Activated T-helper 17 cell treated with anti-CD3 and anti-CD28 coated beads, Interleukin-2, amount 50 U/mL, for 72 hours (primary cell): ENCODE measurements at places on chromosomes 2 and 18.

DNA sequence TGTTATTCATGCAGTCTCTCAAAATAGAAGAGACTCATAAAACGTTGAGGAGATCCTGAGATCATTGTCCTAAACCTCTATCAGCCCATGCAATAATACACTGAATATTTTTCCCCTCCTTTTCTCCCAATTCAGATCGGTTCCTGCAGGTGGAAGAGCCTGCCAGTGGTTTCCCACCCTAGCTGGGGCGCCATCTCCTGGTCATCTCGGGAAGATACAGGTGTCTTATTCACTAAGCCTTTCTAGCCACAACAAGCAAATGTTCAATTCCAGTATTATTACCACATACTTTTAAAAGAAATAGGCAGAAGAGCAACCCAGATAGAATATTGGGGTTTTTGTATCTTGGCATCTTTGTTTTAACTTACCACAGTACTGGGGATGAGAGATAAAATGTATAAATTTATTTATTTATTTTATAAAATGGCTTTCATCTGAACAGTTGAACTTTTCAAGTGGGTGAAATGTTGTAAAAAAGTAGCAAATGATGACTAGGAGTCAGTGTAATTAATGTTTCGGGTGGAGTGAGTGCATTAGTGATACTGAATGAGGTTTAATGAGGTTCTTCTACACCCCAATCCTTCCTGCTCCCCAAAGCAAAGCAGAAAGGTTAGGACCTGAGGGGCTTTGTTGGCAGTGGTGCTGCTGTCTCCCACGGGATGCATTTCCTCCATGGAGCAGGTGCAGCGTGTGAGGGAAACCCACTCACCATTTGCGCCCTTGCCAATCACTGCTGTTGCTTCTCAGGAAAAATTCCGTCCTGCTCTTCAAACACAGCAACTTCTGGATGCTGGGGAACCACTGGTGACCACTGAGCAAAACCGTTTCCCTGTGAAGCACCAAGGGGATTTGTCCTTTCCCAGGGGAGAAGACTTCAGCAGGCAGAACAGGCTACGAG, 147.1 kb upstream of the FHL2 start:
- peak; percentile 63 for ATAC-seq

DNA sequence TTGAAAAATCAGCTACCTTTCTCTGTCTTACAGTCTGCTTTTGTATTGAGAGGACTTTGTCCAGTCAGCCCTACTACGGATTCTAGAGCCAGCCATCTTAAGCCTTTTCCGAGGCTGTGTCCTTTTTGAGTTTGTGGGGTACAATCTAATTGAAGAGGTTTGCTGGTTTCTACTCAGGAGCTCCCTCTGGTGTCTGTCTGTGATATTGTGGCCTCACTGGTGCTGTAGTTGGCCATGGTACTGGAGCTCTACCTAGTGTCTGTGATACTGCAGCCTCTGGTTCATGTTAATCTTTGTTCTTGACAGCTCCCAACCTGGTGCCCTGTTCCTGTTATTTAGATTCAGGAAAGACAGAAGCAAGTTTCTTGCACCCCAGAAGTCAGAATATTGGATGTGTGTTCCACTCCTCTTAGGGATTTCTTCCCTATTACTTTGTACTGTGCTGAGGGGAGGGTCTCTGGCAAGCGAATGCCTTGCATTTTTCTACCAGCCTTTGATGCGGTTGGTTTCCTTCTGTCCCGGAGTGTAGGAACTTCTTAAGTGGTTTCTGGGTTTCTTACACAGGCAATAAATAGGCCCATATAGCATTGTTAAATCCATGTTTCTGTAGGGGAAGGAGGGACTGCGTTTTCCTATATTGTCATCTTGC, 78.5 kb downstream of the ACSL3 start:
- ATAC-seq: peak; percentile 81

DNA sequence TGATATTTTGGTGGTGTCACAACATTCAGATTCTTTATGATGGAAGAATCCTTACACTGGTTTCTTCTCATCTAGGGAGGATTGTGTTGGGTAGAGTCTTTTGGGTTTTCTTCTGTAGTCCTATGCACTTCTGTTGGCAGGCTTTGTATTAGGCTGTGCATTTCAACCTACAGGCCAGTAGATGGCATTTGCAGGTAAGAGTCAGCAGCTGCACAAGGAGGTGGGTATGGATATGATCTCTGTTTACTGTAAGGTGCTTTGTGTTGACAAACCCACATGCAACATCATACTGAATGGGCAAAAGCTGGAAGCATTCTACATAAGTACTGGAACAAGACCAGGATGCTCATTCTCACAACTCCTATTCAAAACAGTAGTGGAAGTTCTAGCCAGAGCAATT, 656.8 kb downstream of the METTL4 start:
- ATAC-seq: no peak

- ATAC-seq: no peak
Measured at GRCh38 chr2:44947028-44947375, 5.5 kb downstream of the SIX3 start.

GRCh38 chr2:44897406-44897805, 44.1 kb upstream of the SIX3 start:
- ATAC-seq: no peak

DNA sequence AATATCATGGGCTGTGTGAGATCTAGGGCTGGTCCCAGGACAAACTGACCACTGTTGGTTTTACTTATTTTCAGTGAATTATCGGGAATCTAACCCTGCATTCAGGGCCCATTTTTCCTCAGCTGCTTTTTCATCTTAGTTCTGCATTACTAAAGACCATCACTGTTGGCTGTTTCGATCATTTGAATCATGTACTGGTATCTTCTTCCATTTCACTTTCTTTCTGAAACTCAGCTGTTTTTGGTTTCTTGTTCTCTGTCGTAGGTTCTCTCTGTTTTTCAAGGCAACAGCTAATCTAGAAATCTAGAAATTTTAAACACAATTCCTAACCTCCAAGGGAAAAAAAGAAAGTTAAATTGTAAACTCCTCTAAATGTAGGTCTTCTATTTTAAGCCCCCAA, 159.9 kb upstream of the SESTD1 start:
- ATAC-seq: no peak

GRCh38 chr2:40488927-40489677, 37.2 kb upstream of the SLC8A1 start:
- no peak for ATAC-seq

GRCh38 chr18:39806525-39806924, 2148.5 kb upstream of the PIK3C3 start:
- no peak for ATAC-seq

DNA sequence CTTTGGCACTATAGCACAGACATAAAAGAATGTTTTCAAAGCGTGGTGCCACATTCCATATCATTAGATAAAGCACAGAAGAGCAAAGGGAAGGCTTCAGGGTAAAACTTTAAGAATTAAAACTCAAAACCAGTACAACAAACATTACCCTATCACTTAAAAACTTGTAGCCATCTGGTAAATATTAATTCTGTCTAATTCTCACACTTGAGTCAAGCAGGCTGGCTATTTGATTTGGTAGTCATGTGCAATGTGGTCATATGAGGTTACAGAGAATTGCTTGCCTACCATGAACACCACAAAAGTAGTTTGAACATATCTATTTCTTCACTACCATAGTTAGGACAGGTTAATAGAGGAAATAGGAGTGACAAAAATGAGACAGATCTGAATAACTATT, 244.9 kb downstream of the IRS1 start:
- ATAC-seq: no peak

DNA sequence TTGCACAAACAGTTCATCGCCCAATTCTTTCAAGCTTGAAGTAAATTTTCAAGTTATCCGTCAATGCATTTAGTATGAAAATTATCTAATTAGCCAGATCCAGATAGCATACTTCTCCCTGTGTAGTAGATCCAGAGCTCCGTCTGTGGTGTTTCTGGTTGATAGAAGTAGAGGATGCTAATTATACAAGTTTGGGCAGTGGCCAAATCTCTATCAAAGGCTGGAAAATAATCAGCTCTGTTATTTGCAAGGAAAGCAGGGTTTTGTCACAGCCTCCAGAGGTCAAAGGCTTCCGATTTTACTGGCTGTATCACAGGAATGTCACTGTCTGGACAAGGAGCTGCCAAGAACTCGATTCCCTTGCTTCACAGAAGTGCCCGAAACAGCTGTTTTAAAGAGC, 28.6 kb downstream of the LRRC30 start:
- ATAC-seq: no peak

GRCh38 chr18:74512321-74513053, 16.3 kb downstream of the CNDP2 start:
- no peak for ATAC-seq

- no peak for ATAC-seq
Measured at GRCh38 chr2:176130957-176131847, 1.7 kb downstream of the HOXD8 start.

GRCh38 chr2:35416391-35417140, 939.0 kb upstream of the CRIM1 start:
- no peak for ATAC-seq

GRCh38 chr18:8704361-8705237, 757 bp upstream of the MTCL1 start:
- peak; percentile 92 for ATAC-seq

DNA sequence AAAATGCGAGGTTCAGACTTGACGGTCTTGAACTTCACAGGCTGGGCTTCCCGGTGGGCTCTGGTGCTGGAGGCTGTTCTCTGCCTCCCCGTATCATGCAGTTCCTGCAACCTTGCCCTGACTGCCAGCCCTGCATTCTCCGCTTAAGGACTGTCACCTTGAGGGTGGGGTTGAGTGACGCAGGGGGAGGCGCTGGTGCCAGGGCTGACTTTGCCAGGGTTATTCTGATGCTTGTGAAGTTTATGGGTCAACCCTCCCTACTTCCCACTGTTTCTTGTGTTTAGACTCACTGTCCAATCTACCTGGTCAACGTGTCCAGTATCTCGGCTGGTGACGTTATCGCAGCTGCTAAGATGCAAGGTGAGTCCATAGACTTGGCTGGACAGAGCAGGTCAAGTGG, 37.5 kb upstream of the MAPRE3 start:
- ATAC-seq: no peak

GRCh38 chr2:212619954-212620353, 81.4 kb upstream of the ERBB4 start:
- ATAC-seq: no peak

- no peak for ATAC-seq
Measured at GRCh38 chr2:47054868-47055267, 100.2 kb downstream of the STPG4 start.

- ATAC-seq: no peak
Measured at GRCh38 chr18:62933261-62933887, 218.0 kb downstream of the PHLPP1 start.

GRCh38 chr2:118388771-118389170, 300.5 kb downstream of the INSIG2 start:
- no peak for ATAC-seq

DNA sequence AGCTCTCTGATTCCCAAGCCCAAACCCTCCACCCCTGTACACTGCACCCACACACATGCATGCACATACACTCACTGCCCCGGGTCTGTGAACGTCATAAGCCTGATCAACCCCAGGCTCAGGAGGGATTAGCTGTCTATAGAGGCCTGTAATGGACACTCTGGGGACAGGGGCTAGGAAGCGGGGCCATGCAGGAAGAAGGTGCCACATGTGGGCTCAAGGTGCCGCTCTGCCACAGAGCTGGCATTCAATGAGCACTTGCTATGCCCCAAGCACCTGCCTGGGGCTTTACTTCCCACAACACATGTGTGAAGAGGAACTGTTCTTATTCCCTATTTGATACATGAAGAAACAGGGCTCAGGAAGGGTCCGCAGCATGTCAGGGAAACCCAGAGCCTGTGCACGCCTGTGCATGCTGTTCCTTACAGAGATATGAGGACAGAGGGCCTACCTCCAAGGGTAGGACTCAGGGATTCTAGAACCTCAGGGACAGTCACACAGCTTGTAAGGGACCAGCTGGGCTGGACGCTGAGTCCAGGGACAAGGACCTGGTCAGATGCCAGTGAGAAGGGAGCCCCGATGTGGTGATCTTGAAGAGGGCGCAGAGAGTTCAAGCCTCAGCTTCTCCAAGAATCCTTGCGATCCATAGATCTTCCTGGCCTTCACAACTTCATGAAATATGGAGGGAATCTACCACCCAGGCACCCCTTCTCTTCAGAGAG, 5.0 kb downstream of the BIN1 start:
- ATAC-seq: no peak

GRCh38 chr2:52084759-52085158, 1052.8 kb upstream of the NRXN1 start:
- no peak for ATAC-seq

GRCh38 chr2:63875559-63876245, 34.0 kb downstream of the UGP2 start:
- ATAC-seq: peak; percentile 53

GRCh38 chr18:73647391-73647790, 500.2 kb downstream of the FBXO15 start:
- no peak for ATAC-seq

- no peak for ATAC-seq
Measured at GRCh38 chr2:42903821-42904575, 111.6 kb upstream of the HAAO start.

- no peak for ATAC-seq
Measured at GRCh38 chr18:47936952-47937351, 6.5 kb upstream of the SMAD2 start.

- ATAC-seq: no peak
Measured at GRCh38 chr2:98669675-98670074, 61.3 kb downstream of the MGAT4A start.

- no peak for ATAC-seq
Measured at GRCh38 chr18:77107292-77107691, 25.3 kb downstream of the MBP start.
